HCT116 (cell line): ENCODE measurements at places on chromosomes 4 and X. TPM values are rescaled to one million over a fixed set of nuclear protein-coding genes. Genes with fewer than 3 reads are reported as not detected.

GRCh38 chr4:15776871-15777648 is 1.1 kb upstream of the CD38 start:
- H3K4me1 ChIP-seq = no peaks in the 10 kb centered on the region
- H3K36me3 ChIP-seq = no peaks in the 10 kb centered on the region
- no peak for DNase-seq
- peaks cover 16% of the 10 kb centered on the region for H3K27me3 ChIP-seq
- no peak overlapping the region for H3K4me3 ChIP-seq

DNA sequence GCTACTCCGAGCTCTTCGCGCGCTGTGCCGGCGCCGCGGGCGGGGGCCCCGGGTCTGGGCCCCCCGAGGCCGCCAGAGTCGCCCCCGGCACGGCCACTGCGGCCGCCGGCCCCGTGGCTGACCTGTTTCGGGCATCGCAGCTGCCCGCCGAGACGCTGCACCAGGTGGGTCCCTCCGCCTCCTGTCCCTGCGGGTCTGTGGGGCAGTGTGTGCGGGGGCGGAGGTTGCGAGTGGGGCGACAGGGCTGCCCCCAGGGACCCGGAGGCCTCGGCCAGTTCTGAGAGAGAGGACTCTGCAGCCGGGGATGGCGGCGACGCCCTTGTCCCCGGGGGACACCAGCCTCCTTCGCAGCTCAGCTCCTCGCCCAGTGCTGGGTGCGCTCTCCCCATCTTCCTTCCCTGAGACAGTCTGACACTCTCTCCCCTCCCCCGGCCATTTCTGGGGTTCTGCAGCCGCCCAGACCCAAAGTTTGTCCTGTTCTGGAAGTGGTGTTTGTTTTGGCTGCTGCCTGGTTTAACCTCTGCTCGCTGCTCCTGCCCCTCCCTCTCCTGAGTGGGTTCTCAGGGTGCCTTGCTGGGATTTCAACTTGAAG is 609 bp downstream of the REPS2 start:
- H3K4me3 ChIP-seq = peak overlapping the region; percentile 51
- H3K36me3 ChIP-seq = no peaks in the 10 kb centered on the region
- H3K27me3 ChIP-seq = no peaks in the 10 kb centered on the region
- no peaks in the 10 kb centered on the region for H3K4me1 ChIP-seq
- H3K27ac ChIP-seq = no peak overlapping the region

DNA sequence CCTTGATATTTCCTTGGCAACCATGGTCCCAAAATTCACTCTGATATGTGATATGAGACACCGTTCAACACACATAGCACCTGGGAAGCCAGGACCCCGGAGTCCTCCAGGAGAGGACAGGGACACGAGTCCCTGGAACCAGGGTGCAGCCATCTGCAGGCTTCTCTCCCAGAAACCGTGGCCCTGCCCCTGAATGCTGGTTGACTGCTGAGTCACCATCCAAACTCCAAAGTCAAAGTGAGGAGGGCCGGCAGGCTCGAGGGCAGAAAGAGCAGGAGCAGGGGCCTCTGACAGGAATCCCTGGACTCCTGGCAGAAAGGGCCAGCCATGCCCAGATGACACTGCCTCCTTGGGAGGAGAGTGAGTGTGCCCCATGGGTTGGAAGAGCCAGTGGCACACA is 6.9 kb upstream of the PNMA6A start:
- H3K36me3 ChIP-seq = no peaks in the 10 kb centered on the region
- H3K4me1 ChIP-seq = no peaks in the 10 kb centered on the region
- no peaks in the 10 kb centered on the region for H3K27me3 ChIP-seq
- no peak for DNase-seq

DNA sequence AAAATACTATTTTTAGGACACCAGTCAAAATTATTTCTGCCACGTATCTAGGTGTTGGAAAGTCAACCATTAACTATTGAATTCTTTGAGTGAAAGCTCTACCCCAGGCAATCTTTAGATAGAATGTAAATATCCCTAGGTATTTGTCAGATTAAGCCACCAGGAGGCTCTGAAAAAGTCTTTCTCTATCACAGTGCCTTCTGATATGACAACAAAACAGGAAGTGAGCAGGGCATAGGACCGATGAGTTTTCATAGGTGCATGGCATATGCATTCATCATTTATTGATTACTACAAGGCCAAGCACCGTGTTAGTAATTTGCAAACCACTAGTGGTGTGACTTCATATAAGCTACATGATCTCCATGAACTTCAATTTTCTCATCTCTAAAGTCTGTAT is 333.6 kb upstream of the F9 start:
- no peaks in the 10 kb centered on the region for H3K36me3 ChIP-seq
- no peak overlapping the region for H3K4me3 ChIP-seq
- no peak for DNase-seq
- H3K4me1 ChIP-seq = no peaks in the 10 kb centered on the region
- no peaks in the 10 kb centered on the region for H3K27me3 ChIP-seq

DNA sequence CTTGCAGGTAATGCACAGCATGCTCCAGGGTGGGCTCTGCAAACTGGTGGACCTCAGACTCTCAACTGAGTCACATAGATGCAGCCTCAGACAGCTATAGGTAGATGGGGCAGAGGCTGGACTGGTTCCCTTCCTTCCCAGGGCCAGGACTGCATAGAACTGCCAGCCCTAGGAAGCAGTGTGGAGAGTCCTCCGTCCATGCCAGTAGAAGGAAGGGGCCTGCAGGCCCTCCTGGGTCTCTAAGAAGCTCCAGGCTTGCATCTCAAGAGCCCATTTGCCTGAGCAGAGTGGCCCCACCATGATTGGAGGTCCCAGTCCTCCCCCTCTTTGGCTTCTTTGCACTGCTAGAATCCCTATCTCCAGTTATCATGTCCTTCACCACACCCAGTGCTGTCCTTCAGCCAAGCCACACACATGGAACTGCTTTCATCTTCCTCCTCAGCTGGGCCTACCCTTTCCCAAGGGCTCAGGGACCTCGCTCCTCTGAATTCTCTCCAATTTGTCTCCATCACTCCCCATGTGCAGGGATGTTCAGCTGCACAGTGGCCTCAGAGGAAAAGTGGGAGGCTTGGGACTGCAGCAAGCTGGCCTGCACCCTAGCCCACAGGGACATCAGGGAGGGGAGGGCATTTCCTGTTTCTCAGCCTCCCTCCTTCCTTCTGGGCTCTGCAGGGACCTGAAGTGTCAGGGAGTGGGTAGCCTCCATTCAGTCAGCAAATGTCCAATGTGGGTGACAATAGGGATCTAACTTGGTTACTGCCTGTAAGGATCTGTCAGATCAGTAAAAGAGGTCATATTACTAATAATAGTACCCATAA is 146.0 kb downstream of the PJA1 start:
- H3K27ac ChIP-seq = no peak overlapping the region
- no peaks in the 10 kb centered on the region for H3K4me1 ChIP-seq
- DNase-seq = no peak
- H3K27me3 ChIP-seq = no peaks in the 10 kb centered on the region
- H3K4me3 ChIP-seq = no peak overlapping the region
- no peaks in the 10 kb centered on the region for H3K36me3 ChIP-seq

DNA sequence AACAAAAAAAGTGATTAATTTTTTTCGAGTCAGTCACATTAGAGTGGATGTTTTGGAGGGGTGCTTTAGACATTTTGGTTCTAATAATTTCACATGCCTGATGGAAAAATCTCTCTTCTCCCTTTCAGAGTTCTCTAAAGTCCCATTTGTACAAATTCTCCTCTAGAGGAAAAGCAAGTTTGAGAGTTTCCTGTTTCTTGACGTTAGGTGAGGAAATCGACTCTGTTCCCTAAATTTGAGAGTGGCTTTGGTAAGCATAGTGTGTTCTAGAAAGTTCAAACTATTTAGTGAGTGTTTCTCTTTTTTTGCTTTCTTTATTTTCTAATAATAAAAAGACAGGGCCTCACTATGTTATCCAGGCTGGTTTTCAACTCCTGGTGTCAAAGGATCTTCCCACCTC is 1.6 kb upstream of the ATP6AP2 start:
- no peak overlapping the region for H3K4me3 ChIP-seq
- no peaks in the 10 kb centered on the region for H3K4me1 ChIP-seq
- H3K36me3 ChIP-seq = no peaks in the 10 kb centered on the region
- no peaks in the 10 kb centered on the region for H3K27me3 ChIP-seq
- H3K27ac ChIP-seq = no peak overlapping the region

- no peaks in the 10 kb centered on the region for H3K27me3 ChIP-seq
- no peak for DNase-seq
- no peaks in the 10 kb centered on the region for H3K36me3 ChIP-seq
- H3K27ac ChIP-seq = no peak overlapping the region
Measured at GRCh38 chrX:9788911-9789310, 2.7 kb downstream of the SHROOM2 start.

GRCh38 chrX:67601771-67602170 is 58.0 kb downstream of the AR start:
- H3K27me3 ChIP-seq = no peaks in the 10 kb centered on the region
- no peaks in the 10 kb centered on the region for H3K4me1 ChIP-seq
- H3K27ac ChIP-seq = no peak overlapping the region
- H3K36me3 ChIP-seq = no peaks in the 10 kb centered on the region
- H3K4me3 ChIP-seq = no peak overlapping the region

GRCh38 chr4:57575426-57575825 is 465.2 kb upstream of the IGFBP7 start:
- no peak overlapping the region for H3K4me3 ChIP-seq
- H3K4me1 ChIP-seq = no peaks in the 10 kb centered on the region
- H3K27me3 ChIP-seq = no peaks in the 10 kb centered on the region
- no peak overlapping the region for H3K27ac ChIP-seq
- DNase-seq = no peak

- DNase-seq = no peak
- no peaks in the 10 kb centered on the region for H3K36me3 ChIP-seq
- peaks cover 9% of the 10 kb centered on the region; the same call in 1 of the 2 replicates for H3K4me1 ChIP-seq
- H3K4me3 ChIP-seq = no peak overlapping the region
- no peak overlapping the region for H3K27ac ChIP-seq
- no peaks in the 10 kb centered on the region for H3K27me3 ChIP-seq
Measured at GRCh38 chrX:57587062-57587461, 4.7 kb upstream of the ZXDB start.

DNA sequence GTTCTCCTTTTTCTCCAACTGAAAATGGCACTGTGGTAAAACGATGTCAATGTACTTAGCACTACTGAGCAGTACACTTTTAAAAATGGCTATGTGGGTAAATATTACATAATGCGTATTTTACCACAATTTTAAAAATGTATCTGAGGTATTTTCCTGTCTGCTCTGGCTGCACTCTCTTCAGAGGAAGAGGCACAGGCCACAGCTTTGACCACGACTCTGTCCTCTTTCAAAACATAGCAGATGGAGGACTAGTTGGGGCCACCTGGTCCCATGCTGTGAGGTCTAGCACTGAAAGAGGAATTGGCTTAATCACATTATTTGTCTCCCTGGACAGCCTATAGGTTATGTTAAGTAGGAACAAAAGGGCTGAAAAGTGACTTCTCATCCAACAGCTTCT is 5.2 kb downstream of the KCNE5 start:
- H3K4me1 ChIP-seq = no peaks in the 10 kb centered on the region
- no peaks in the 10 kb centered on the region for H3K27me3 ChIP-seq
- no peaks in the 10 kb centered on the region for H3K36me3 ChIP-seq
- H3K27ac ChIP-seq = no peak overlapping the region

The WWC2 gene
- 39.1 TPM for total RNA-seq

The C4orf33 gene
- total RNA-seq = 8.6 TPM

The SASH3 gene
- 0.42 TPM for total RNA-seq

DNA sequence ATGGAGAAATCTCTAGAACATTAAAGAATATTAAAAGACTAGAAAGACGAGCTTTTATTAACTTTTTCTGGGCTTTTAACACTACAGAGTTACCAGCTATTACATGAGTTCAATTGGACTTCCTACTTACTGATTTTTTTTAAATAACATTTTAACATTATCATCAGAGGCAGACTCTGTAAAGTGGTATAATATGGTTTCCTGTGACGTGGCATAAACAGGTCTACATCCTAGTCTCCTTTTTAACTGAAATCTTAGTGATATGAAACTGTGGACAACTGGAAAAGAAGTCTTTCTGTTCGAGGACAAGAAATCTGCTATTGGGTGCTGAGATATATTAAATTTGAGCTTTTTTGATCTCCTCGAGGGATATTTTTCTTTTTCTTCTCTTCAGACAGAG is 48.7 kb upstream of the ABCG2 start:
- no peaks in the 10 kb centered on the region for H3K4me1 ChIP-seq
- H3K27me3 ChIP-seq = no peaks in the 10 kb centered on the region
- DNase-seq = no peak

GRCh38 chr4:92445127-92445526 is 141.4 kb downstream of the GRID2 start:
- no peak overlapping the region for H3K4me3 ChIP-seq
- H3K27me3 ChIP-seq = no peaks in the 10 kb centered on the region
- no peaks in the 10 kb centered on the region for H3K4me1 ChIP-seq
- no peak for DNase-seq

DNA sequence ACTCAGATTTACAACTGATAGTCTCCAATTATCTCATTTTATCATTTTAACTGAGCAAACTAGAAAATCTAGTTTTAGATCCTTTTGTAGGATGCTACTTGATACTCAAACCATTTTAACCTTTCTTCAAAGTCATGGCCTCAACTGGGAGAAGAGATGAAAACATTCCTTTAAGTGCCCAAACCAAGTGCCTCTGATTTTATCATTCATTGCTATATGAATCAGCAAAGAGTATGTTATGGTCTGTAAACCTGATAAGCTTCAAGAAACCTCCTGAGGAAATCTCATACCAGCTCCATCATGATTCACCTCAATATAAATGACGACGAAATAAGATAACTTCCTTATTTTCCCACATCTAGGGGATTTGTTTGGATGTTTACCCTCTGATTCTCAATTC is 119.9 kb downstream of the FAM13A start:
- no peaks in the 10 kb centered on the region for H3K36me3 ChIP-seq
- no peak overlapping the region for H3K27ac ChIP-seq
- no peaks in the 10 kb centered on the region for H3K27me3 ChIP-seq
- H3K4me3 ChIP-seq = no peak overlapping the region

The ASMT gene
- total RNA-seq = not detected

DNA sequence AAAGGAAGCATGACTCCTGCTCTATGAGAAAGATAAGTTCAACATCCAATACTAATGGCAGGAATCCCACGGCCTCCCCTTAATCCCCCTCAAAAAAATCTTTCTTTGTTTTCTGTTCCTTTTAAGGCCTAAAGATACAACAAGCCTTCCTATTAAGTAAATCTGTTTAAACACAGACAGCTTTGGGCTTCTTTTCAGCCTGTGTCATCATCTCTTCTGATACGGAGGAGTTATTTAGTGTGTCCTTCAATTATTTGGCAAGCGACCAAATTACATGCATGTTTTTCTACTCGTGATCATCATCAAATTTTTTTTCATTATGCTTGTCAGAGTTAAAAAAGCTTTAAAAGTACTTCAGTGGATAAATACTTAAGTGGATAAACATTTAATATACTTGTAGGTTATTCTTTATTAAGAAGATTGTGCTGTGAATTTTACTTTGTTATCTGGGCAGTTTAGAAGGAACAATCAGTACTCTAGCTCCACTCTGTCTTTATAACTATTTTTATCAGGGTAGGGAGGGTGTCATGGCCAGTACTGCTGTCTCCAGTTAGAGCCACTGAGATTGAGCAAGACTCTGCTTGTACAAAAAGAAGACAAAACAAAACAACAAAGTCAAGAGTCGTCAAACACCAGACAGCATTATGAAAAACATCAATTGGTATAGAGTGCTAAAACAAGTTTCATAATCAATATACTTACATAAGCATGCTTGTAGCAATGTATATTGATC is 210.7 kb downstream of the PRR32 start:
- H3K27me3 ChIP-seq = no peaks in the 10 kb centered on the region
- H3K27ac ChIP-seq = no peak overlapping the region
- no peak for DNase-seq
- no peaks in the 10 kb centered on the region for H3K4me1 ChIP-seq
- H3K36me3 ChIP-seq = no peaks in the 10 kb centered on the region

- no peaks in the 10 kb centered on the region for H3K36me3 ChIP-seq
- H3K4me3 ChIP-seq = no peak overlapping the region
- no peak overlapping the region for H3K27ac ChIP-seq
- no peaks in the 10 kb centered on the region for H3K27me3 ChIP-seq
Measured at GRCh38 chrX:10167573-10167972, 10.8 kb downstream of the CLCN4 start.
